ENCODE measurements at places on chromosomes 6 and 20.

- DNase-seq = peak; percentile 24
These were observed 242.2 kb downstream of the HIVEP2 start for GRCh38 chr6:142702501-142703460.

- no peak for DNase-seq
These were observed 31.7 kb downstream of the FOXC1 start for GRCh38 chr6:1641343-1641885.

DNA sequence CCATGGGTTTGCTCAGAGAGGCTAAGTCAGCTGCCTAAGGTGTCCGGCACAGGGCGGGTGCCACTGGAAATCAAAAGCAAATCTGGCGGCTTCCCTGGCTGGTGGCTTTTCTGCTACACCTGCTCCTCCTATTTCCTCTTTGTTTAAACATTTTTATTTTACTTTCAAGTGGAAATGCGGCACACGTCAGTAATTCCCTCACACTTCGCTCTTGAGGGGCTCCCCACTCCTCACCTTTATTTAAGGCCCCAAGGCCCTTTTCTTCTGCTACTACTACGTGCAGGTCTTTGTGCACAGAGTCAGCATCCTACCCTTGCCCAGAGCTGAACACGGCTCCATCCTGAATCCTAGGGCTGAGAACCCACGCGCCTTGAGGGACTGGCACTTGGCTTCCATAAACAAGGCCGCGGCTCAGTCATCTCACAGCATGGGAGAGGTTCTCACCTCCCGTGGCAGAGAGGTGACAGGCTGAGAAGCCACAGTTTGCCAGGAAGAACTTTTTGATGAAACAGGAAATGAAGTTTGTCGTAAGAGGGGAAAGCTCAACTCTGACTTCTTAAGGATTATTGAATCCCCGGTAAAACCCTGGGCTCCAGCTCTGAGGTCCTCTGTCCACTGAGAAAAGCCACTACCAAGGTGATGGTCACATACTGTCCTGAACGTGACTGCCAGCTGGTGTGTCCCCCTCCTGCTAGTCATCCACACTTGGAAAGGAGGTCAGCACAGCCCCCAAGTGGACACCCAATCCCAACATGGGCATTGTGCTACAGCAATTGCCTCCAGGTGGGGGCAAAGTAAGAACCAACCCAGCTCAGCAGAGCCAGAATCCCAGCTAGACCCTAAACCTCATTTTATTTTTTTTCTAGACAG lies 48.0 kb downstream of the NFATC2 start:
- no peak for DNase-seq

DNA sequence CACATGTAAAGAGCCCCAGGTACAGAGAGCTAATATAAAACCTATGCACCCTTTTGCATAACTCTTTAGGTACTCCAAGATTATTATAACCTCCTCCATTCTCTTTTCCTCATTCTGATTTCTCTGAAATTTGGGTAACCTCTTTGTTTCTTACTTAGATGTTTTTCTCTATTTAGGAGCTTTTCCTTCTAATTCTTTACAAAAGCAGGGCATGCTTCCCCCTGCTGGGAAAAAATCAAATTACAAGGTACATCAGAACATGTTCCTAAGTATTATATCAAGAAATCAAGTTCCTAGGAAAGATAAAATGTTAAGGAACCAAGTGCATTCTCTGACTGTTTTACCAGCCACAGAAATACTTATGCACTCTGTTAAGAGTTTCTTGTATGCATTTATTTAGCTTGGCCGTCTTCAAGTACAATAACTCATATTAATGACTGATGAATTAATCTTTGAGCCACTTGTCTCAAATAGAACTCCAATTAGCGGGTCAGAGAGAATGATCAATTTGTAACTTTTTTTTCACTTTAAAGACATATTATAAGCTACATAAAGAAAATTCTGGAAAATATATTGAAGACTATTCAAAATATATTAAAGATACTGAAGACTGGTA lies 2.1 kb downstream of the KHDRBS2 start:
- DNase-seq = peak; percentile 13

DNA sequence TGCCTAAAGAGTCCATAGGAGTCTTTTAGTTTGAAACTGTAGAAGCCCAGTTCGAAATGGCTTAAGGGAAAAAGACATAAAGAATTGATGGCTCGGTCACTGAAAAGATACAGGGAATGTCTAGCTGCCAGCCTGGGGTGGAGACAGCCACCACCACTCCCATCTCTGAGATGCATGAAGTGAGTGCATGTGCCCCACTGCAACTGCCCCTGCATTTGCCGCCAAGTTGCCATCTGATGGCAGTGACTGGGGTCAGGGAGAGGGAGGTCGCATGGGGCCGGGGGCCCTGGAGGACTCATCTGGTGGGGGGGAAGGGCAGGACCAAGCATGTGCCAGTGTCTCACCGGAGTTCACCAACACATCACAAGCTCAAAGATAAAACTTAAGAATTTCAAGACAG lies 385.8 kb upstream of the SULF2 start:
- no peak for DNase-seq

DNA sequence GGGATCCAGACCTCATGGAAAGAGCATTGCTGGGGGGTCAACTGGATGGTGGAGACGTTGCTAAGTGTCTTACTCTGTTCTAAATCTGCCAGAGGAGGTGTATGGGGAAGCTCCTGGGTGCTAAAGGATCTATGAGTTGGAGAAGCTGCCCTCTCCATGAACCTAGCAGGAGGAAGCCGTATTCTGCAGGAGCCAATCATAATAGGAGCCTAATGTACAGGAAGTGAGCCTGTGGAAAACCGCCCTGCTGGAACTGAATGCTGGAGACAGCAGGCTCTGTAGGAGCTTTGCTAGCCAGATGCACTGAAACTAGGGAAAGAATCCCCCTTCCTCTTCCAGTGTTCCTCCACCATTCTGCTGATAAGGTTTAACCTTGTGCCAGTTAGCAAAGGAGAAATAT lies 10.9 kb downstream of the CASP8AP2 start:
- no peak for DNase-seq

DNA sequence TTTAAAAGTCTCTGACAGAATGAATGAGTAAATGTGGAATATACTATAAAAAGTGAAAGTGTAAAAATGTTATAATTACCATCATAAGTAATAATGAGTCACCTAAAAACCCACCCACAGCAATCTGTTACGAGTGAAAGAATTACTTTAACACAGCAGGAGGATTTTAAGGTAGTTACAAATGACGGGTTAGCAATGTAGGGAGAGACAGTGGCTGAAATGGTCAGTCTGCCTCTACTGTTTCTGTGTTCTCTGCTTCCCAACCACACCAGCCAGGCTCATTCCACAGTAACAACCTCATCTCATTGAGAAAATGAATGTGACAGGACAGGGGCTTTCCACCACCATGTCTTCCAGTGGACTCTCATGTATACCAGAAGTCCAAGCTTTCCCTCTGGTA lies 124.4 kb upstream of the KCNK16 start:
- no peak for DNase-seq

GRCh38 chr20:57648878-57649616 lies 28.8 kb upstream of the ZBP1 start:
- DNase-seq = no peak

- DNase-seq = no peak
These were observed 74.9 kb downstream of the ZDHHC14 start for GRCh38 chr6:157455731-157456523.

DNA sequence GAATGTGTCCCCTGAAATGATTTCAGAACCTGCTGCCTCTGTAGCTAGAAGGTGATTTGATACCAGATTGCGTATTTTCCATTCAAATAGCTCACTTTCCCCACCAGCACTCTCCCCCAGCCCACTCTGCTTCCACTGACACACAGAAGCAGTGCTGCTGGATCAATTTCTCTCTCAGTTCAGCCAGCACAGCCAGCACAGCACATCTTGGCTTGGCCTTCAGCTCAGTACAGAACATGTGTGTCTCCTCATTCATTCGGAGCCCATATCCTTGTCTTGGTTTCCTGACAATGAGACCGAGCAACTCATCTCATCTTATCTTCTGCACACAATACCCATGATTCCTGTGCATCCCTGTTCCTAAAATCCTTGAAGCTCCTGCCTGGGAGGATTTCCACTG lies 33.8 kb upstream of the CD83 start:
- DNase-seq = no peak

DNA sequence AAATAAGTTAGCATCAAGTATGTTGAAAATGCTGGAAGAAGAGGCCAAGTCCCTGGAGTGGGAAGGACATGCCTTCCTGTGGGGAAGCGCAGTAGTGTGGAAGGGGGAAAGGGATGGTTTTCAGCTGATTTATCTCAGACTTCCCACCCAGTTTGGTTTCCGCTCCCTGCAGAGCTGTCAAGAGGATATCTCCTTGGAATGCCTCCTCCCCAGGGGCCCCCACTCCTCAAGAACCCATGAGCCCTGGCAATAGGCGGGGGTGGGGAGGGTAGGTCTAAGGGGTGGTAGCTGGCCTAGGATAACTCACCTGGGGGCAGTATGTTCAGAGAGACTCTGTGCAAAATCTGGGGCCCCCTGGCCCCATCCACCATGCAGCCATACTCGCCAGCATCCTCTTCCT lies 696 bp downstream of the TREML1 start:
- no peak for DNase-seq

- no peak for DNase-seq
These were observed 690 bp downstream of the IFNGR1 start for GRCh38 chr6:137218473-137218916.

GRCh38 chr6:5930143-5930770 lies 76.5 kb downstream of the NRN1 start:
- DNase-seq = no peak

DNA sequence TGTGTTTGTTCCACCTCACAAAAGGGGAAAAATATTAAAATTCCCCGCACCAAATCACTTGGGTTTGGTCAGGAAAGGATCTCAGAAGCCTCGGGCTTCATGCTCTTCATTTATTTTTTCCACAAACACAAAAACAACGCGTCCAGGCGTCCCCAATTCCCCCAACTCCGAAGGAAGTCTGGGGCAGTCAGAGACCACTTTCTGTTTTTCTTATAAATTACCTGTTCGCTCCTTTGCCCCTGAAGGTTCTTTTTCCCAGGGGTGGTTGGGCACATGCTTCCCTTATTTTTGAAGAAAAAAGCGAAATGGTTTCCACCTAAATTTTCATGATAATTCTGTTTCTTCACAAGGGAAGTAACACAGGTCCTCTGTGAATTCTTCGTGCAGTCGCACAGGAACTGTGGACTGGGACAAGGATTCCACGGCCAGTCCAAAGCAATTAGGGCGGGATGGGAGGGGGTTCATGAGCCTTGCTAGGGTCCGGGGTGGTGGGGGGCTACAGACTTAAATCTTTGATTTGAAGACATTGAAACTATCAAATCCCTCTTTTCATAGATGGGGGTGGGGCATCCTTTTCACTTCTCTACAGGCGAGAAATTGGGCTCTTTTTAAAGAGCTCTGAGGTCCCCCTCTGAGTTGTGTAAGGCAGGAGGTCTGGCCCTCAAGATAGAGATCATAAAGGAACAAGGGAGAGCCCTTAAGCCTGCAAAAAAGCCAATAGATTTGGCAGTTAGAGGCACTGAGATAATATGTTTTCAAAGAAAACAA lies 30.5 kb upstream of the HFE start:
- DNase-seq = peak; percentile 90

- DNase-seq = no peak
These were observed 480 bp upstream of the NT5E start for GRCh38 chr6:85449388-85449817.

DNA sequence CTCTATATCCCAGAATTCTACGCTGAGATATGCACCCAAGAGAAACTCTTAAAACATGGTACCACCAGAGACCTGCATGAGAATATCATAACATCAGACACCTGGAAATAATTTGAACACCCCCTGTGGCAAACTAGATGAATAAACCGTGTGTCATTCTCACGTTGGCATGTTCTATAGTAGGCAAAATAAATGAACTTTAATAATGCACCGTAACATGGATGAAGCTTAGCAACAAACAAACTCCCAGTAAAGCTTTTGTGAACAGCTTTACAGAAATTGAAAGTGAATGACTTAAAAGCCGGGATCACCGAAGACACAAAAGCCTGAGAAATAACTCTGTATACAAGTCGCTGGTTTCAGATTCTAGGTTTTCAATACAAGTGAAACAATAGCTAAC lies 1166.8 kb upstream of the CITED2 start:
- no peak for DNase-seq

DNA sequence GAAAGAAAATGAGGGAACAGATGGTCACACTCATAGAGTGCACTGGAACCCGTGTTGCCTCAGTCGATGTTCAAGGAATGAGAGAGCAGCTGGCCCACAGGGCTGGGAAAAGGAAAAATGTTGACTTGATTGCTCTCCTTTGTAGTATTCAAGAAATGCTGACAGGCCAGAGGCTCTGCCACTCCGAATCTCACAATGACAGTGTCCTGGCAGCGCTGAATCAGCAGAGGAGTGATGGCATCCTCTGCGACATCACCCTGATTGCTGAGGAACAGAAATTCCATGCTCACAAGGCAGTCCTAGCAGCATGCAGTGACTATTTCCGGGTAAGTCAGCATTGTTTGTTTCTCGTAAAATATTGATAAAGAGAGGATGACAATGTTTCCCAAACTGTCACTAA lies 51.3 kb downstream of the KLHL32 start:
- no peak for DNase-seq

GRCh38 chr6:144345451-144345850 lies 60.3 kb downstream of the UTRN start:
- DNase-seq = no peak

GRCh38 chr6:108677357-108677756 lies 116.6 kb downstream of the FOXO3 start:
- DNase-seq = no peak

GRCh38 chr6:90496258-90497016 lies 90.4 kb downstream of the MAP3K7 start:
- DNase-seq = peak; percentile 51

- no peak for DNase-seq
These were observed 27.3 kb downstream of the C20orf203 start for GRCh38 chr20:32646486-32646885.
